ENCODE measurements at places on chromosomes 12 and 14. TPM values are rescaled to one million over a fixed set of nuclear protein-coding genes. Genes with fewer than 3 reads are reported as not detected.

DNA sequence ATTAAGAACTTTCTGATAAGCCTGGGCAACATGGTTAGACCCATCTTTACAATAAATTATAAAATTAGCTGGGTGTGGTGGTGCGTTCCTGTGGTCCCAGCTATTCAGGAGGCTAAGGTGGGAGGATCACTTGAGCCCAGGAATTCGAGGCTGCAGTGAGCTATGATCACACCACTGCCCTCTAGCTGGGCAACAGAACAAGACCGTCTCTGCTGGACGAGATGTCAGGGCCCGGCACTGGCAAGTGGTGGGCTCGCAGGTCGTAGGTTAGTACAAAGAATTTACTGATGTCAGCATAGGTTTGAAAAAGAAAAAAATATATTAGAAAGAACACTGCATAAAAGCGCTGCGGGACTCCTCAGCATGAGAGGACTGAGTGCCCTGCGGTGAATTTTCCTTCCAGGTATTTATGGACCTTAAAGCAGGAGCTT, 15.7 kb upstream of the VSIG10 start:
- no peak overlapping the region for H3K27ac ChIP-seq
- H3K4me3 ChIP-seq, result no peak overlapping the region
- peaks cover 8% of the 10 kb centered on the region for H3K4me1 ChIP-seq
- peaks cover 12% of the 10 kb centered on the region for H3K36me3 ChIP-seq
- H3K27me3 ChIP-seq, result no peaks in the 10 kb centered on the region
- no peak for DNase-seq

- no peak for DNase-seq
- H3K4me1 ChIP-seq, result no peaks in the 10 kb centered on the region
- no peaks in the 10 kb centered on the region for H3K36me3 ChIP-seq
- H3K27ac ChIP-seq, result no peak overlapping the region
These were observed 145.9 kb downstream of the SOX5 start for GRCh38 chr12:23803540-23803939.

LGALS3 gene
- 178 TPM for total RNA-seq

SERPINA5 gene
- not detected for total RNA-seq

ASPG gene
- 0.05 TPM for total RNA-seq

- H3K36me3 ChIP-seq, result peaks cover 73% of the 10 kb centered on the region
- no peak overlapping the region for H3K27ac ChIP-seq
- H3K27me3 ChIP-seq, result no peaks in the 10 kb centered on the region
- no peaks in the 10 kb centered on the region for H3K4me1 ChIP-seq
- DNase-seq, result no peak
- no peak overlapping the region for H3K4me3 ChIP-seq
These were observed 53.3 kb upstream of the NR2C1 start for GRCh38 chr12:95126736-95127135.

TBX5 gene
- total RNA-seq, result not detected

DNA sequence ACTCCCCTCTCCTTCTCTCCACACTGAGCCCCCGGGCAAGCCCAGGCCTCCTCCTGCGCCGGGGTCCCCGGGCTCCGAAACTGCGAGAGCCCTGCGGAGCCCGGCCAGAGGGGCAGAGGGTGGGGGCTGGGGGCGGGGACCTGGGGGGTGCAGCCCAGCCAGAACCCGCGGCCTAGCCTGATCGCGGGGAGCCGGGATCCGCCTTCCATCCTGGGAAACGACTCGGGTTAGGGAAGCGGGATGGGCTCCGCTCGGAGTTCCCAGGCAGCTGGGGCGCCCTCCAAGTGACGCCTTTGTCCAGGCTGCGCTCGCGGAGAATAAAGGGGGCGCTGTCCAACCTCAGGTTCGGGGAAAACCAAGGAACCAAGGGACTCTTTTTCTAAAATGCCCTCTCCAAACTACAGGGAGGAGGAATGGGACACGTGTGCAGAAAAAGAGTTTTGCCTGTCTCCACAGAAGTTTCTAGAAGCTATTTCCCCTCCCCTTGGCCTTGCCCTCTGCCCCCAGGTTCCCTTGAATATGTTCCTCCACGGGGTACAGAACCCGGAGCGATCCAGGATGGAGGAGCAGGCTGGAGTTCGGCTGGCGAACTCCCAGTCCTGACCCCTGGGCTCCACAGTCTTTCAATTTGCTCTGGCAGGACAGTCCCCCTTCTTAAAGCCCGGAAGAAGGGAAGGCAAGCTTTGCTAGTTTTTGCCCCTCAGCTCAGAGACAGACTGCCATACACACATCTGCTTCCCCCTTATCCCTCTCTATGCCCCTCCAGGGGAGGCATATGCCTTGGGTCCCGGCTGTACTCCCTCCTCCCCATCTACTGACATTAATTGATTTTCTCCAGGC, 13.9 kb downstream of the NKX2-1 start:
- no peak for DNase-seq
- H3K27ac ChIP-seq, result no peak overlapping the region
- no peaks in the 10 kb centered on the region for H3K4me1 ChIP-seq
- H3K4me3 ChIP-seq, result no peak overlapping the region

- no peak for DNase-seq
- H3K4me1 ChIP-seq, result peaks cover 13% of the 10 kb centered on the region
- H3K27me3 ChIP-seq, result no peaks in the 10 kb centered on the region
- no peak overlapping the region for H3K4me3 ChIP-seq
- peaks cover 13% of the 10 kb centered on the region for H3K36me3 ChIP-seq
These were observed 2.3 kb downstream of the POLR3B start for GRCh38 chr12:106359646-106360399.

KRT79 gene
- total RNA-seq, result not detected

DNA sequence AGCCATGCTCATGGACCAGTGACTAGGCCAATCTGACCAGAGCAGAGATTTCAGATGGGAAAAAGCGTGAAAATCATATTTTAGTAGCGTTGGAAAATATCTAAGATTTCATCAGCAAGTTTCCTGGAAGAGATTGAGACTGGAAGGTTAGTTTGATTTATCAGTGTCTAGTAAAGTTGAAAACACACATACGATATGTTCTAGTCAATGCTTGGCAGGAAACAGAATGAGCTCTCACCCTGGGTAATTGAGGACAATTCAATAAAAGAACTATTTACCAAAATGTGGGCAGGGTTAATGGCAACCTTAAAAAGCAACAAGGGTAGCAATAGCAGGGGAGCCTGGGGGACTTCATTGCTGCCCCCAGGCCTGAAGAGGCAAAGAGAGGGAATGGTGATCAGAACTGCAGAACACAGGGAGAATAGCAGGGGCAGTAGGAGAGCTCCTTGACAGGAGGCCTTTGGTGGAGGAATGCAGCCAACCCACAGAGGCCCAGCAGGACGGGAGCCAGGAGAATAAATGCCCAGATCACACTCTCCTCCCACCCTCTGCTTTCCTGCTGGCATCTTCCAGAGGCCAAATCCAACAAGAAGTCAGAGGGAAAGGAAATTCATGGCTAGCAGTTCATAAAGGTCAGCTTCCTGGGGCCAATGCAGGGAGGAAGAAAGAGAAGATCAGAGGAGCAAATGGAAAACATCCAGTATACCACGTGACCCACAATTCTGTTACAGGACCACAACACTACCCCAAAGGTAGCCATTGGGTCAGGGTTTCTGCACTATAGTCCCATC, 27.6 kb upstream of the LRP6 start:
- no peak for DNase-seq
- H3K27ac ChIP-seq, result no peak overlapping the region
- H3K4me1 ChIP-seq, result no peaks in the 10 kb centered on the region
- no peaks in the 10 kb centered on the region for H3K27me3 ChIP-seq
- no peaks in the 10 kb centered on the region for H3K36me3 ChIP-seq

GRCh38 chr14:97603201-97603600, 806.0 kb downstream of the VRK1 start:
- H3K4me1 ChIP-seq, result no peaks in the 10 kb centered on the region
- H3K27ac ChIP-seq, result no peak overlapping the region
- H3K36me3 ChIP-seq, result no peaks in the 10 kb centered on the region
- no peak overlapping the region for H3K4me3 ChIP-seq

DNA sequence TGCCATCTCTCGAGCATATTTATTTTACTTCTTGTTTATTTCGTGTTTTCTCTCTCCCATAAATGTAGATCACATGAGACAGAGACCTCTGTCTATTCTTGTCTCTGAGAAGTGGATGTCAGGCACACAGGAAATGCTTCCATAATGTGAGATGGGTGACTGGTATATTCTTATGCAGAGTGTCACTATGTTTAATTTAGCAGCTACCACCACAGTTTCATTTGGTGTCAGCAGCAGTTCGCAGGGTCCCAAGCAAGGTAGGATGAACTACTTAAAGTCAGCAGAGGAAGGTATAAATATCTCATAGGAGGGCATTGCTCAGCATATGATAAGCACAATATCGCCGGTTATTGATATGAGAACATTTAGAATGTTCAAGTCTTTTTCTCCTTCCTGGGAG, 180.9 kb upstream of the CNTN1 start:
- no peaks in the 10 kb centered on the region for H3K4me1 ChIP-seq
- no peak overlapping the region for H3K27ac ChIP-seq
- no peaks in the 10 kb centered on the region for H3K36me3 ChIP-seq
- DNase-seq, result no peak
- H3K4me3 ChIP-seq, result no peak overlapping the region

DNA sequence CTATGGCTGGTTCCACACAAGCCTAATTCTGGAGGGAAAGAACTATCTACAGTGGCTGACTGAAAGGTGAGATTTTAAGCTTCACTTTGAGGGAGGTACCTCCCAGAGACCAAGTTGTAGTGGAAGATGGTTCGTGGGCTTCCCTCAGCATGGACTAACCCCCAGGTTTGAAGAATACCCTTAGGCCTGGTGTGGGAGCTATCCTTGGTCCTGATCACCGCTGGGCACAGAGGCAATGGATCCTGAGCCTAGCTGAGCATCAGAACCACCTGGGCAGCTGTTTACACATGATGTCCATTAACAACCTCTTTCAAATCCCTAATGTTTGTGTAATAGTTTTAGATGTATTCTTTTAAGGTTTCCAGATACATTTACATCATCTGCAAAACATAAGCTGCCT, 10.3 kb downstream of the DAO start:
- H3K27ac ChIP-seq, result no peak overlapping the region
- H3K27me3 ChIP-seq, result no peaks in the 10 kb centered on the region
- no peaks in the 10 kb centered on the region for H3K4me1 ChIP-seq
- peak; percentile 32 for DNase-seq
- no peak overlapping the region for H3K4me3 ChIP-seq
- peaks cover 4% of the 10 kb centered on the region for H3K36me3 ChIP-seq

DNA sequence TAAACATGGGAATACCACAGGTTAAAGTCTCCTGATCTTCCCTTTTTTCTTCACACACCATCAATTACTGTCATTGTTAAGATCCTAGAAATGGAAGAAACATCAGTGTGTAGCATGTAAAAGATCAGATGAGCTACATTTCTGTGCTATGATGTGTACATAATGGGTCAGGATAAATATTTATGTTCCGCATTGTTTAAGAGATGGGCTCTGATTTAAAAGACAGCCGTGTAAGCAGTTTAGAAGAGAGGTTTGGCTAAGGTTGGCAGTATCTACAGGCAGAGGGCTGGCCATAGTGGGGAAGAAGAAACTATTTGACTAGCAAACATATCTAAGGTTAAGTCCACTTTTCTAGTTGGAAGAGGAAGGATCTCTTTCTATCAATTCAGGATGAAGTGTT, 49.4 kb downstream of the LRRC9 start:
- H3K36me3 ChIP-seq, result no peaks in the 10 kb centered on the region
- H3K27ac ChIP-seq, result no peak overlapping the region
- peaks cover 21% of the 10 kb centered on the region for H3K4me1 ChIP-seq
- H3K27me3 ChIP-seq, result no peaks in the 10 kb centered on the region
- DNase-seq, result peak; percentile 30
- no peak overlapping the region for H3K4me3 ChIP-seq

MYO1H gene
- total RNA-seq, result not detected

- H3K36me3 ChIP-seq, result peaks cover 20% of the 10 kb centered on the region
- peaks cover 22% of the 10 kb centered on the region for H3K4me1 ChIP-seq
- H3K27ac ChIP-seq, result no peak overlapping the region
- no peak for DNase-seq
- H3K4me3 ChIP-seq, result no peak overlapping the region
- H3K27me3 ChIP-seq, result no peaks in the 10 kb centered on the region
These were observed 22.7 kb downstream of the HIF1A start for GRCh38 chr14:61718039-61718438.

GRCh38 chr14:77301103-77301502, 19.6 kb downstream of the POMT2 start:
- H3K36me3 ChIP-seq, result peaks cover 11% of the 10 kb centered on the region
- H3K4me3 ChIP-seq, result no peak overlapping the region
- H3K27me3 ChIP-seq, result no peaks in the 10 kb centered on the region
- H3K4me1 ChIP-seq, result peaks cover 24% of the 10 kb centered on the region
- peak; percentile 75 for DNase-seq

DNA sequence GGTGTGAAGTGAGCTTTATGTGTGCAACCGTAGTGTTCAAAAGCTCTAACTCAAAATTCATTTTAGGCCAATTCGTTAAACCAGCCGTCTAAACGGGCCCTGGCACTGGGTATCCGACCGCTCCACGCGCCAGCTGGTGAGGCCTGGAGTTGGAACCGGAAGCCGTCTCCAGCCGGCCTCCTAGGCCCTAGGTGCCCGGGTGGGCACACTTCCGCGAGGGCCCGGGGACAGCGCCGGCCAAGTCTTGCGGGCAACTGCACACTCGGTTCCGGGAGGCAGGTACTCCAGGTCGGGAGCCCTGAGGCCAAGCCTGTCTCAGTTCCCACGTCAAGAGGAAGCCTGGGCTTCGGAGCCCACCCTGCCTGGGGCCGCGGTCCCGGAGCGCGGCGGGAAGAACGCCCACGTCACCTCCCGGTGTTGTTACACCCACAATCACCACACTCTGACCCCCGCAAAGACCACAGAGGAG, 16.2 kb downstream of the OTX2 start:
- H3K36me3 ChIP-seq, result no peaks in the 10 kb centered on the region
- H3K27ac ChIP-seq, result no peak overlapping the region
- H3K4me3 ChIP-seq, result no peak overlapping the region
- DNase-seq, result no peak

DNA sequence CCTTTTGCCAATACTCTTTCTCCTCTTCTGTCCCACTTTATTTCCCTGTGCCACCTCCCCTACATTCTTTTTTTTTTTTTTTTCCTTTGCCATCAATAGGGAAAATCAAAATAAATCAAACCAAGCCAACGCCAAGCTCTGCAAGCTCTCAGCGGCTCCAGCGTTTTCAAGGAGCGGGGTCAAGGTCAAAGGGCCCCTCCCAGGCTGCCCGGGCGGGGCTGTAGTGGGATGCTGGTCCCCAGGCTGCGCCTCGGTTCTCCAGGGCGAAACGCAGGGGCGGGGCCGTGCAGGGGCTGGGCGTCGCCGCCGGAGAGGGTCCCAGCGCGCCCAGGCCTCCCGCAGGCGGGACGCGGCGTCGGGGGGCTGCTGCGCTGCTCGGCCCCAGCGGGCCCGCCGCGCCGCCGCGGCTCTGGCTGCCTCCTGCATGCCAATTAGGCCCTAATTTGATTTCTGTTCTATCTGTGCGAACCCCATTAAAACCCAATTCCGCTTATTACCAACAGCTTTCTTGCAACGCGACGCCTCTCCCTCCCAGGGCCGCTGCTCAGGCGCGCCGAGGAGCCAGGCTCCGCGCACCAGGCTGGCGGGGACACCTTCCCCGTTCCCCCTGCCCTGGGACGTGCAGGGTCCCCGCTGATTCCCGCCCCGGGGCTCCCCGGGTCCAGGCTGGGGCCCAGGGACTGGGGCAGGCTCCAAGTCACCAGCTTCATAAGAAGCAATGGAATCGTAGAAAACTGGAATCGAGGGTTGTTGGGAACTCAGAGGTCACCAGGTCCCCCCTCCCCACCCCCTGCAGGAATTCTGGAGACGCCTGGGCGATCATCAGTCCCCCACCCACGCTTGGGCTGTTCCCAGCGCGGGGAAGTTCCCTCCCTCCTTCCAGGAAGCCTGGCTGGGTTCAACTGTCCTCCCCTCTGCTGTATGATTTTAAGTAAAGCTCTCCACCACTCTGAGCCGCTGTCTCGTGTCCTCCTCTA, 50.7 kb upstream of the MAP1LC3B2 start:
- no peak overlapping the region for H3K4me3 ChIP-seq
- no peaks in the 10 kb centered on the region for H3K36me3 ChIP-seq
- no peaks in the 10 kb centered on the region for H3K27me3 ChIP-seq
- no peak for DNase-seq

All from MCF 10A (cell line).